HEK293T (cell line): ENCODE measurements at places on chromosomes 1 and 21.

- DNase-seq = no peak
Observed at GRCh38 chr1:27391511-27392095, 819 bp upstream of the GPR3 start.

- DNase-seq = no peak
Observed at GRCh38 chr21:44006656-44007055, 5.5 kb upstream of the TRAPPC10 start.

- DNase-seq = no peak
Observed at GRCh38 chr1:198275597-198275996, 118.8 kb downstream of the NEK7 start.

- no peak for DNase-seq
Observed at GRCh38 chr21:39168800-39169199, 14.5 kb downstream of the PSMG1 start.

GRCh38 chr1:125119024-125119441 is 3934.3 kb downstream of the SRGAP2C start:
- DNase-seq = no peak

DNA sequence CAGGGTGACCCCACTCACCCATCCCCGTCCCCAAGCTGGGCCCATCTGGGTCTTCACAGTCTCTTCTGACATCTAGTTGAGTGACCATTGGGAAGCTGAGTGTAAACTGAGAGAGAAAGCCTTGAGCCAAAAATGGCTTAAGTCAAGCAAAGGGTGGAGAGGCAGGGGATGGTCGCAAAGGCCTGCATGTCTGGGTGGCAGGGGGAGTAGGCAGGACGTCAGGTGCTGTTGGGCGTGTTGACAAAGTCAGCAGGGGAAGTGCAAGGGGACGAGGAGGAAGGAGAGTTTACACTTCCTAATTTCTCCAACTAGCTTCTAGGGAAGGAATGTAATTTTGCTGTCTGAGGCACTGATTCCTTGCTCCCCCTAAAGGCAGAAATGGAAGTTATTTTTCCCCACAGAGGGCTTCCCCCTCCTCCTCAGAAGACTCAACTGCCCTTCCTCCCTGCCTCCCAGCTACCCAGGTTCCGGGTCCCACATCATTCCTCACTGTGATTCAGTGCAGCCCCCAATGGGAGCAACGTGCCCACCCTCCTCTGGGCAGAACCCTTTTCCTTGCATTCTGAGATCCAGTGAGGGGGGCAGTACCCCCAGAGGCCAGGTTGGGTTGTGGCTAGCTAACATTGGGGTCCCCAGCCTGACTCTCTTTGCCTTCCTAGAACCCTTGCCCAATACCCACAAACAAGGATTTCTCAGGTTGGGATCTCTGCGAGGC is 1.2 kb upstream of the ADORA1 start:
- DNase-seq = peak; percentile 68
